ENCODE measurements at places on chromosomes 11 and 22.

- DNase-seq, result no peak
These were observed 112.0 kb upstream of the PDGFD start for GRCh38 chr11:104275992-104276391.

- no peak for DNase-seq
These were observed 53.1 kb downstream of the ARRB1 start for GRCh38 chr11:75298191-75298975.

DNA sequence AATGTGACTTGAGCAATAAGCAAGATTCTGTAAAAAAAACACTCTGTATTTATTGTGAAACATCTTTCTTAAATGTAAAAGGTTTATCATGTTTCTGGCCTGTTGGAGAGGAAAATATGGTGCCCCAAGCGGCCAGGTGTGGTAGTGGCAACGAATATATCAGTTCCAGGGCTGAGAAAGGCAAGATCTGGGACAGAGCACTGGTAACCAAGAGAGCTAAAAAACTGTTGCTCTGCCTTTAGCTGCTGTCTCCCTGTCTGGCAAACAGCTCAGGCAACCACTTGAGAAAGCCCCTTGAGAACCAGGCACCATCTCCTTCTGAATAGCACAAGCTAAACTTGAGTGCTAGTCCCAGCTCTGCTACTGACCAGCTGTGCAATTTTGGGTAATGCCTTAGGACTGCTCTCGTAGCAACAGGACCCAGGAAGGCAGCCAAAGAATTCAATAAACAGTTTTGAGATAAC is 129.9 kb downstream of the KCNC1 start:
- DNase-seq, result no peak

DNA sequence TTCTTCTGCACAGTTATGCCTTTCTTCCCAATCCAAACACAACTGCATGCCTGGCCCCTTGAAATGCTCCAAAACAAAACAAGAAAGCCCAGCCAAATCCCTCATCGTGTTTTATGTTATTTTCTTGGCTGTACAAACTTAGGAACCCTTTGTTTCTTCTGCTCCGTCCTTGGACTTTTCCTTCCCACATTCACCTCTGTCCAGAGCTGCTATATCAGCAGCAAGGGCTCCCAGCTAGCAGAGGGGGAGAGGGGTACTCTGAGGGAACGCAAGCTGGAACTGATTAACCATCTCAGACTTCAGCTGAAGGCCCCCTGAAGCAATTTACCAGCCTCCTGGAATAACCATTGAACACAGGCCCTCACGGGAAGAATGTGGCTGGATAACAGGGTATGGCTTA is 214.7 kb downstream of the TENM4 start:
- no peak for DNase-seq

DNA sequence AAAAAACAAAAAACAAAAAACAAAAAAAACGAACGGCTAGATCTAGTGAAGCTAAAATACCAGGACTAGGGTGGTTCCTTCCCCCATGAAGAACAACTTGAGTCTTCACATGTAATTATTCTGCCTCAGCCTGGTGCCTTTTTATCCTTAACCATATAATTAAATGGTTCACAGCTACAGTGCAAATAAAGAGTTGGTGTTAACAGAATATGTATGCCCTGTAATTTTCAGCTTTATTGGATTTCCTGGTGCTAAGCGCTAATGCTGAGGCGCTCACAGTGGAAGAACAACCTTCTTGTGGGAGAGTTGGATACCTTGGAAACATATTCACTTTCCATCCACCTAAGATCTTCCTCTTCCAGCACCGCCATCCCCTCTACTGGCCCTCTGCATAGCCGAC is 158.5 kb upstream of the SORL1-AS1 start:
- DNase-seq, result no peak

DNA sequence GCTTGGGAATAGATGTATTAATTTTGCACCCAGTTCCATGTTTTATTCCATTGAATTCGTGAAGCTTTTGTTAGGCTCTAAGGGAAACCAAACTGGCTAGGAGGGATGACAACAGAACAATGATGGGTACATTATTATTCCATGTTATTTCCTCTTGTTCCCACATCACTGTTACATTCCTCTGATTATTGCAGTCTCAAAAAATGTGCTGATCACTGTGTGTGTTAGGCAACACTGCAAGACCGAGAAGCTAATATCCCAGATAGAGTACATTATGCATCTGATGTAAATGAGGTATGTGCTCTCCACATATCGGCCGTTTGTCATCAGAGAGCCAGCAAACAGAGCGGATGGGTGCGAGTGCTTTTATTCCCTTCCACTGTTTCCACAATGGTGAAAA is 327.9 kb downstream of the SOX6 start:
- DNase-seq, result no peak

GRCh38 chr11:849951-850774 is 7.5 kb downstream of the TSPAN4 start:
- DNase-seq, result no peak

GRCh38 chr11:10751581-10751940 is 515 bp downstream of the CTR9 start:
- DNase-seq, result no peak

DNA sequence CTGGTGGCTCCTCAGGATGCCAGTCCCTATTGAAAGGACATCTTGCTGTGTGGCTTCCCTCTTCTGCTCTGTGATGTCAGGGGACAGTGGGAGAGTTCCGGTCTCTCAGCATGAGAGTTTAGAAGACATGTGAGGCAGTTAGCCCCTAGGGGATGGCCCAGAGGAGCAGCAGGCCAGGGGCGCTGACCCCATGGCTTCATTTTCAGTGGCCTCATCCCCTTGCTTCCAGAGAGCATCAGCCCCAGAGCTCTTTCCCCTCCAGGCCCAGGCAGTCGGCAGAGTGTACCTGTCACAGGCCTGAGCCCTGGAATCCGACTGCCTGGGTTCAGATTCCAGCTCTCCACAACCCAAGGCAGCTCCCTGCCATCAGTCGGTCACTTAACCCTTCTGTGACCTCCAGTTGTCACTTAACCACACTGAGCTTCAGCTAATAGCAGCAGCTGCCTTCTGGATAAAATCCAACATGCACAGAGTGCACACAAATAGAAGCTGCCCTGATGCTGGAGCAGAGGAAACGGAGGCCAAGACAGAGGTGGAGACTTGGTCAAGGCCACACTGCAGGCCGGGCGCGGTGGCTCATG is 14.1 kb upstream of the LRRC10B start:
- DNase-seq, result no peak

GRCh38 chr22:32717337-32718240 is 83.9 kb upstream of the TIMP3 start:
- no peak for DNase-seq

- no peak for DNase-seq
These were observed 4.7 kb upstream of the SPI1 start for GRCh38 chr11:47383071-47383470.

DNA sequence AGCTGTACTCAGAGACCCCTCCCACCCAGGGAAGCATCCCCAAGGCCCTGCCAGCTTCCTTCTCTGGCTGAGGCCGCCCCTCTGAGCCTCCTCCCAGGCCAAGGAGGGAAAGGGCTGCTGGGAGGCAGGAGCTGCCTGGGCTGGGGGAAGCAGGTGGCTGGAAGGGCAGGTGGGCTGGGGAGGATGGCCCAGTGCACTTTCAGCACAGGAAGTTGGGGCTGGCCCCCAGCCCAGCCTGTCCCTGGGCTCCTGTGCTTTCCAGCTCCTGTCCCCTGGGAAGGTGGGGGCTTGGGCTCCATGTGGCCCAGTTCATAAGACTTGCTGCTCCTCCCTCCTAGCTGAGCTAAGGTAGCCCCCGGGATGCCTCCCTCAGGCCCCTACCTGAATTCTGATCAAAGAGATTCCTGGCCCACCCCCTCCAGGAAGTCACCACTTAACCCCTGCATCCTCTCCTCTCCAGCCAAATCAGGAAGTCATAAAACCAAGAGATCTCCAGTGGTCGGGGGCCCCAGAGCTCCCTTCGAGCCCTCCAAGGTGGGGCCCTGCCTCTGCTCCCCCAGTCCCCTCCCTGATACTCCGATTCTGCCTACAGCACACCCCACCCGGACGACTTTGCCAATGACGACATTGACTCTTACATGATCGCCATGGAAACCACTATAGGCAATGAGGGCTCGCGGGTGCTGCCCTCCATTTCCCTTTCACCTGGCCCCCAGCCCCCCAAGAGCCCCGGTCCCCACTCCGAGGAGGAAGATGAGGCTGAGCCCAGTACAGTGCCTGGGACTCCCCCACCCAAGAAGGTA is 4.9 kb downstream of the PPP1CA start:
- no peak for DNase-seq

- no peak for DNase-seq
These were observed 71.5 kb downstream of the SGSM3 start for GRCh38 chr22:40441761-40442390.

DNA sequence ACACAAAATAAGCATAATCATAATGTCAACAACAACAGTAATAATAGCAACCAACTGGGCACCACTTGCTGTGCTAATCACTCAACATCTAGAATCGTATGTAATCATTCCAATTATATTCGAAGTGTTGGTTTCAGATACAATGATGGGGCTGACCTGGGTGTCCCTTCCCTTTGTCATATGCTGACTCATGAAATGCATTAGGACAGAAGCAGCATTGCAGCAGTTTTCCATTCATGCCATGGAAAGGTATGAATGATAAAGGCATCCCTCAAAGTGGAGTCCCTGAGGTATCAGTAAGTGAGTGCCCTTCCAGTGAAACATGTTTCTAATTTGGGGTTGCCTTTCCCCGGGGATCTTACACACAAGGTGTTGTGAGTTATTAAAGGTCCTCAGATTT is 46.3 kb upstream of the ANO3 start:
- no peak for DNase-seq

Measured in HCEC 1CT (cell line).